ENCODE measurements at places on chromosomes 13 and 19. TPM values are rescaled to one million over a fixed set of nuclear protein-coding genes. Genes with fewer than 3 reads are reported as not detected.

DNA sequence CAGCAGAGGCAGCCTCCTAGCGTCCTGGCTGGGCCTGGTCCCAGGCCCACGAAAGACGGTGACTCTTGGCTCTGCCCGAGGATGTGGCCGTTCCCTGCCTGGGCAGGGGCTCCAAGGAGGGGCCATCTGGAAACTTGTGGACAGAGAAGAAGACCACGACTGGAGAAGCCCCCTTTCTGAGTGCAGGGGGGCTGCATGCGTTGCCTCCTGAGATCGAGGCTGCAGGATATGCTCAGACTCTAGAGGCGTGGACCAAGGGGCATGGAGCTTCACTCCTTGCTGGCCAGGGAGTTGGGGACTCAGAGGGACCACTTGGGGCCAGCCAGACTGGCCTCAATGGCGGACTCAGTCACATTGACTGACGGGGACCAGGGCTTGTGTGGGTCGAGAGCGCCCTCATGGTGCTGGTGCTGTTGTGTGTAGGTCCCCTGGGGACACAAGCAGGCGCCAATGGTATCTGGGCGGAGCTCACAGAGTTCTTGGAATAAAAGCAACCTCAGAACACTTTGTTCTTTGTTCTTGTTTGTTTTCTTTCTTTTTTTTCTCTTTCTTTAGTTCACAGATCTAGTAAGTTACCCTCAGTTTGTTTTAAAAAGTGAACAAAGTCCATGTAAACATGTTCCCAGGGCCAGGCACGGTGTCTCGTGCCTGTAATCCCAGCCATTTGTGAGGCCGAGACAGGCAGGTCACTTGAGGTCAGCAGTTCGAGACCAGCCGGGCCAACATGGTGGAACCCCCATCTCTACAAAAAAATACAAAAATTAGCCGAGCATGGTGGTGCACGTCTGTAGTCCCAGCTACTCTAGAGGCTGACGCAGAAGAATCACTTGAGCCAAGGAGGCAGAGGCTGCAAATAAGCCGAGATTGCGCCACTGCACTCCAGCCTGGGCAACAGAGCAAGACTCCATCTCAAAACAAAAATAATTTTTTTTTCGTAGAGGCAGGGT is 10.2 kb downstream of the ANGPTL4 start:
- no peak for DNase-seq

DNA sequence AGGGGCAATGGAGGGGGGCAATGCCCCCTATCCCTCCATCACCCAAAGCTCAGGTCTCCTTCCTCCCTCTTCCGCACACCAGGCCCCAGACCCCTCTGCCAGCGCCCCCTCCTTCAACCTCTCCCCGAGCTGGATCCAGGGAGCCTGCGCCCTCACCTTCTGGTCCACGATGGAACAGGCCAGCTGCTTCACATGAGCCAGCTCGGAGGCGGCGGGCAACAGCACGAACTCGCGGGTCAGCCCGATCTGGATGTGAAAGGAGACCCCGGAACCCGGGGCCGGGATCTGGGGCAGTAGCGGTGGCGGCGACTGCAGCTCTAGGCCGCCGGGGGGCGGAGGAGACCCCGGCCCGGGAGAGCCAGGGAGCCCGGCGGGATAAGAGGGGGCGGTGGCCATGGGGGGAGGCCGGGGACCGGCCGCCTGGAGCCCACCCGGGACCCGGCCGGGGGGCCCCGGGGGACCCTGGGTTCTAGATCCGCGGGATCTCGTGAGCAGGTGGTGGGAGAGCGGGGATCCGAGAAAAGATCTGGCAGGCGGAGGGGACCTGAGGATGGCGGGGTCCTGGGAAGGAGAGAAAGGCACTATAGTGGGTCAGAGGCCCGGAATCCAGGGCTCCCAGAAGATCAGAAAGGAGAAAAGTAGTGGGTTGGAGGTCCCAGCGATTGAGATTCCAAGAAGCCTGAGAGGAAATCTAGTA is 791 bp downstream of the PRKD2 start:
- no peak for DNase-seq

DNA sequence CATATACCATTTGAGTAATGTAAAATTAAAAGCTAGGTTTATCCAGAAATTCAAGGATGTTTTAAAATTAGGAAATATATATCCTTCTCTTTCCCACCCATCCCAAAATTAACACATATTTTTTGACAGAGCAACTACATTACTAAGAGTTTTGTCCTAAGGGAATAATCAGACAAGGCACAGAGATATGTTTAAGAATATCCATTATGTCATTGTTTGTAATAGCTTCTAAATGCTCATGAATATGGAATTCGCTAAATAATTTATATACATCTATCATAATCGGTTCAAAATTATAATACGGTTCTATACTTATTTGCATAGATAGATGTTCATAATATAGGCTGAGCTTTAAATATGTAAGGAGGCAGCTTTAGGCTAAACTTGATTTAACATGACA is 9.8 kb downstream of the UBL3 start:
- no peak for DNase-seq

Gene PRODH2
- total RNA-seq: not detected

Gene GAPDHS
- not detected for total RNA-seq
